ENCODE measurements at places on chromosomes 1 and 21.

DNA sequence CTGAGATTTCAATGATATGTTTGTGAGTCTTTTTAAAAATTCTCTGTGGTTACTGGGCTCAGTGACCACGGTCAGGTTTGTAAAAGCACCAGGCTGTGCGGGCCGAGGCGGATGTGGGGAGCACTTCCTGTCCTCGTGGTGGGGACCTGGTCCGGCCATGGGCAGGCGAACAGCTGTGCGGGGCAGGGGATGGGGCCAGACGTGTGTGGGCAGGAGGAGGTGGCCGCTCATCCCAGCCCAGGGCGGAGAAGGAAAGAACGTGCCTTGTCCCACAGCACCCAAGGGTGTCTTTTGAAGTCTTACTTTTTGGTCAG is 5.2 kb upstream of the OXCT2 start:
- no peak for DNase-seq

- no peak for DNase-seq
These were observed 591.7 kb downstream of the PLPP3 start for GRCh38 chr1:55987491-55988249.

- DNase-seq: no peak
These were observed 2.0 kb downstream of the TFF2 start for GRCh38 chr21:42348762-42349161.

- peak; percentile 72 for DNase-seq
These were observed 27.7 kb upstream of the LY9 start for GRCh38 chr1:160768295-160768657.

- DNase-seq: no peak
These were observed 23.6 kb downstream of the ACBD3 start for GRCh38 chr1:226162898-226163297.

Data from stimulated activated CD8-positive, alpha-beta memory T cell treated with anti-CD3 and anti-CD28 coated beads, Interleukin-4, amount 100 ng/mL, for 24 hours (primary cell).